OCI-LY7 (cell line): ENCODE measurements at places on chromosomes 12 and 14.
A peak's percentile ranks its signal among the peaks of the same experiment; 100 is the strongest.

GRCh38 chr12:85036234-85036707 is at the start of the genes LRRIQ1 and TSPAN19:
LRRIQ1 (plus strand) TSS chr12:85036351; CDS start chr12:85038177, 1,826 bp downstream.
TSPAN19 (minus strand) TSS chr12:85036277; CDS start chr12:85029946, 6,331 bp downstream.
- DNase-seq, result peak; percentile 1

GRCh38 chr12:1553987-1554982 is 40.1 kb downstream of the FBXL14 start:
- peak; percentile 96 for DNase-seq

GRCh38 chr14:51917193-51917592 is 56.8 kb downstream of the GNG2 start:
- no peak for DNase-seq

GRCh38 chr14:92105893-92106142 is 564 bp downstream of the ATXN3 start:
- DNase-seq, result peak; percentile 43

DNA sequence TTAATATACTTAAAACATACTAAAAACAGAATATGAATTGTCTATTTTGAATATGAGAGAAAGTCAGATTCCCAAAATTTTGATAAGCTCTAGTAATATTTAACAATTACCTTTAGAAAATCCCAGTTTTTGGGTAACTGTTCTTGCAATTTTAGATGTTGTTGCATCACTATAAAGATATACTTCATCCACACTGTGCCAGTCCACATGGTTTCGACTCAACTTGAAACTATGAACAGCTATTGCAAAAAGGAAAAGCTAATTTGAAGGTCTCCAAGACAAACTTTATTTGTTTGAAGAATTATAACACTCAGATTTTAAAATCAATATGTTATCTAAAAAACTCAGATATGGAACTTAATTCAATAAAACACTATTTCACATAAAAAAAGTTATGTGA is 59.9 kb downstream of the DDHD1 start:
- no peak for DNase-seq

DNA sequence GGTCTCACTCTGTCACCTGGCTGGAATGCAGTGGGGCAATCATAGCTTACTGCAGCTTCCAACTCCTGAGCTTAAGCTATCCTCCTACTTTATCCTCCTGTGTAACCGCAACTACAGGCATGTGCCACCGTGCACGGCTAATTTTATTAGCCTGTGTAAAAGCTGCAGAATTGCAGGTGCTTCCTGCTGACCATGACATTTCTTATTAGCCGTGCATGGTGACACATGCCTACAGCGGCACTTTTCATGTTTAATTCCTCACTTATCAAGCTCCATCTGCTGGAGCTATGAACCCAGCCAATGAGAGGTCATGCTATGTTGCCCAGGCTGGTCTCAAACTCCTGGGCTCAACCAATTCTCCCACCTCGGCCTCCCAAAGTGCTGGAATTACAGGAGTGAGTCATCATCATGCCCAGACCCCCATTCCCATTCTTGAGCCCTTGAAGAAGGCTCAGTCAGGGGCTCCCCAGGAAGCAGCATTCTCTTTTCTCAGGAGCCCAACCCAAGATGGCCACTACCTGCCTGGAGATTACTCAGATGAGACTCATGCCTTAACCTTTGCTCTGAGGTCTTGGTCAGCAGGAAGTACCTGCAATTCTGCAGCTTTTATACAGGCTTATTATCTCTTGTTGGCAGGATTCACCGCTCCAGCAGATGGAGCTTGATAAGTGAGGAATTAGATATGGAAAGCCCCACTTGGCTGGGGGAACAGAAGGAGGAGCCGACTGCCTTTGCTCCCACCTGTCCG is 503.2 kb downstream of the MED13L start:
- DNase-seq, result no peak

- DNase-seq, result no peak
These were observed 26.4 kb downstream of the MGAT4C start for GRCh38 chr12:86229772-86230171.

DNA sequence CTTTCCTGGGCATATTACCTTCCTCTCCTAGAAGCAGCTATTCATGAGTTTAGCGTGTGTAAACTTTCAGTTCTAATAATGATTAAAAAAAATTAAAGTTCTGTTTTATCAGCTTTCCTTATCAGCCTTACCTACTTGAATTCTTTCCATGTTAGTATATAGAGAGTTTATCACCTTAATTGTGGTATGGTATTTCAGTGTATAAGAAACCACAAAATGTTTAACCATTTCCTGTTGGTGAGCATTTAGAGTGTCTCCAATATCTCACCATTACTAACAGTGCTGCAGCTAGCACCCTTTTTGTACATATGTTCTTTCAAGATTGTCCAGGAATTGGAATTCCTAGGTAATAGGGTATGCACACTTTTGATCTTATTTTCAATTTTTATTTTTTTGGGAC is 89.5 kb downstream of the FBXO33 start:
- no peak for DNase-seq

- DNase-seq, result no peak
These were observed 211.1 kb downstream of the GLT1D1 start for GRCh38 chr12:129064209-129064855.

DNA sequence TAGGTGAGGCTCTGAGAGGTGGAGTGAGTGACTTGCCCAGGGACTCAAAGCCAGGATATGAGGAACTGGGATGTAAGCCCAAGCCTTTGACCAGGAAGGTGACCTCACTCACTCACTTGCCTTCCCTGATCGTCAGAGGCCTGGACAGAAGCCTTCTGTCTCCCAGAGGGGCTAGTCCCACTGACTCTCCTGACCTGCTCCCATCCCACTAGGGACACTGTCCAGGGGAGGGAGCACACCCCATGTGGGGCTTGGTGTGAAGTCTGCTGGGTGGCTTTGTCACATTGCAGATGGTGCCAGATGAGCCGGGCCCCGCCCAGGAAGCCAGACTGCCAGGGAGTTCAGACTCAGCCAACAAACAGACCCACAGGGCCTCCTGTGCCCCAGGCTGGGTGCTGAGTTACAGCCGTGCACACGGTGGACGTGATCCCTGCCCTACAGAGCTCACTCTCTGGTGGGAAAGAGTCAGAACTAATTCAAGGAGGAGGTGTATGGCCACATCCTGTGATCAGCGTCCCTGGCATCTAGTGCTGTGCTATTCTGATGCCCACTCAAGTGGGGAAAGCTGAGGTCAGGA is 28.3 kb downstream of the MMAB start:
- DNase-seq, result no peak

DNA sequence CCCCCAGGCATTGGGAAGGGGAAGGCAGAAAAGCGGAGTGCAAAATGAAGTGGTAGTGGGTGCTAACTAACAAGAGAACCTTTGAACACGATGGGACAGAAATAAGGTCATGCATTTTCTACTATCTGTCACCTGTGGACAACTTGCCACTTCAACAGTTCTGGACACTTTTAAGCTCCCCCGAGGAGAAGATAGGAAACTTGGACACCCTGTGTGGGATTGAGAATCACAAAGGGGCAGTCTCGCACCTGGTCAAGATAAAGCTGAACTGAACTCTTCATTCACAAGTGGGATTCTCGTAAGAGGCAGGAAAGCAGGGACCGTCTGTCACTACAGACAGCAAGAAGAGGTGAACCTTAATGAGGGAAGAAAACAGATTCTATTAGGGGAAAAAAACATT is 51.6 kb downstream of the EIF2S3B start:
- DNase-seq, result peak; percentile 56

DNA sequence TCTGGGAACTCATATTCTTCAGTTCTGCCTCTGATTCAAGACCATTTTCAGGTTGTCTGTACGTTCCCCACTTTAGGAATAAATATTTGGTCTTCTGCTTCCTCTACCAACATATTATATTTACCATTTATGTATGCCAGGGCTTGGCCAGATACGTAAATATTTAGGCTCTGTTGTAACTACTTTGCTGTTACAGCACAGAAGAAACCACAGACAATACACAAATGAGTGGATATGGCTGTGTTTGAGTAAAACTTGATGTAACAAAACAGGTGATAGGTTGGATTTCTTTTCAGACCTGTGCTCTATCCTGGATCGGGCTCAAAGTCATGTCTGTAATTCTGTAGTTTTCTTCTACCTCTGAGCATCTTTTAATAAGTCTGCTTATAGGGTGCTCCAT is 37.5 kb downstream of the RAP1B start:
- DNase-seq, result no peak

GRCh38 chr14:69814397-69814796 is 17.4 kb upstream of the SLC10A1 start:
- no peak for DNase-seq

DNA sequence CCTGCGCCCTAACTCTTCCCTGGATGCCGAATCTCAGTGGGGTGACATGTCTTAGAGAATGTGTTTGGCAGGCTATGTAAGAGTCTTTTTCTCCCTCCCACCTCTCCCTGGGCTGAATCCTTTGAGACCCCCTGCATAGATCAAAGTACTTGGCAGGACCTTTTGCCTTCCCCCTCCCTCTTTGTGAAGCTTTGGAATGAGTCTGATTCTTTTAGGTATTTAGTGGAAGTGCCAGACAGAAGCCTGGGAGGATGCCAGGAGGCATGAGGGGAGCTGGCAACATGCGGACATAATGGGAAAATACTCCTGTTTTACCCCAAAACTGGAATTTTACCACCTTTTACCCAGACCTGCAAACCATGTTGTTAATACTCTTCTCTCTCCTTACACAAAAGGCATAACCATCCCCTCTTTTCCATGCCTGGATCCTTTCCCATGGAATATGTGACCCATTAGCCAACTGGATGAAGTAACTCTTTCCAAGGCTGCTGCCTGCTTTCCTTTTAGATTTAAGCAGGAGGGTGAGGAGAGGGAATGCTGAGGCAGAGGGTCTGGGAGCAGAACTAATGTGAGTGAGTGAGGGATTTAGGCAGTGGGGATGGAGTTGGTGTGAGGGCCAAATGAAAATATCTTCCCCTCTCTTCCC is 41.7 kb downstream of the TTLL5 start:
- DNase-seq, result no peak

DNA sequence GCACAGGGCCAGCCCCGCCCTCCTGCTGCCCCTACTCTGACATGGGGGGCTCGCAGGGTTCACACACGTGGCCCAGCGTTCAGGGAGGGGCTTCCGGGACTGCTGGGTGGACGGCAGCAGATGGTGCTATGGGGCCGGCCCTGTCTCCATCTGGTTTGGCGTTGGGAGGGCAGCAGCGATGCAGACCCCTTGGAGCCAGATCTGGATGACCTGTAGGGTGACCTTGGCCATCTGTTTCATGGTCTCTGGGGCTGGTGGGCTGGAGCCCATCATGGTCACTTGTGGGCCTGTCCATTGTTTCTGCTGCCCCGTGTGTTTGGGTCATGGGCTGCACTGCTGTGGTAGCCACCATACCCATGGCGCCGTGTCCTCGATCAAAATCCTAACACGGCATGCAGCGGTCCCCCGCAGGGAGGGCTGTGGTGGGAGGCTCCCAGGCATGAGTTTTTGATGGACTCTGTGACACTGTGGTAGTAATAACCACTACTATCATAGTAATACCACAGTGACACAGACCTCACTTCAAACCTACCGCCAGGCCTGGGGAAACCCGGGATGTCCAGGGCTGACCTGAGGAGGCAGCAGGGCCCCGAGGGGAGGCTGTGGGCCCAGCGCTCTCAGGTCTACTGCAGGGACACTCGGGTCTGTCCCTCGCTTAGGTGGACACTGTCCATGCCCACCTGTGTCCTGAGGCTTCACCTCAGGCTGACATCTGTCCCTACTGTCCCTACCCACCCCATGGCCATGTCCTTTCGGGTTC is 359.4 kb downstream of the TMEM121 start:
- DNase-seq, result no peak

GRCh38 chr14:28057359-28058296 is 709.0 kb upstream of the FOXG1 start:
- no peak for DNase-seq

DNA sequence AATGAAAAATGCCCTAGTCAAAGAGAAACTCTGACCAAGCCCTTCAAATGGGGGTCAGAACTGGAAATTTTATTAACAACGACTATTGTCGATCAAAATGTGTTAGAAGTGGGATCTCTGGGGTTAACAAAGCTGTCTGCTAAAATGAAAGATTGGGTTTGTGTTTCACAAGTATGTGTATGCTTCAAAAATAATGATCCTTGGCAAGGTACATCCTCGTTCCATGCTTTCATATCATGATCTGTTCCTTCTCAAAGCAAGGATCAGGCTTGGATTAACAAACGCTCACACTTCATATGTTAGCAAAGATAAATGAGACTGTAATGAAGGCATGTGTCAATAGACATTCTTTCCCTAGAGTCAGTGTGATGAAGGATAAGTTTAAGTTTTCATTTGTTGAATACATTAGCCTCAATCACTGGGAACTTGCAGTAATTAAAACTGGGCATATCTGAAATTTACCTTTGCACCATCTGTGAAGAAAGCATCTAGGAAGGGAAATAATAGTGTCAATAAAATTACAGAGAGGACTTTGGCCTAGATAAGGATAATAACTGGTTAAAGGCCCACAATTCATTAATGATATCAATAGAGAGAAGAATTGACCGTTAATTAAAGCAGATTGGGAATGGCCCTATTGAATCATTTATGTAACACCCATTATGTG is 91.8 kb downstream of the RIN3 start:
- DNase-seq, result no peak

DNA sequence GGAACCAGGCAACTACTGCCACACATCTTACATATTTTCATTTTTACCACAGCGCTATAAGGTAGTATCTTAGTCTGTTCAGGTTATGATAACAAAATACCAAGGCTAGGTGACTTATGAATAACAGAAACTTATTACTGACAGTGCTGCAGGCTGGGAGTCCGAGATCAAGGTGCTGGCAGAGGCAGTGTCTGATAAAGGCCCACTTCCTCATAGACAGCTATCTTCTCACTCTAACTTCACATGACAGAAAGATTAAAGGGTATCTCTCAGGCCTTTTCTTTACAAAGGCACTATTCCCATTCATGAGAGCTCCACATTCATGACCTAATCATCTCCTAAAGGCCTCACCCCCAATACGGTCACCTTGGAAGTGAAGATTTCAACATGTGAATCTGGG is 59.8 kb upstream of the MDM1 start:
- no peak for DNase-seq

DNA sequence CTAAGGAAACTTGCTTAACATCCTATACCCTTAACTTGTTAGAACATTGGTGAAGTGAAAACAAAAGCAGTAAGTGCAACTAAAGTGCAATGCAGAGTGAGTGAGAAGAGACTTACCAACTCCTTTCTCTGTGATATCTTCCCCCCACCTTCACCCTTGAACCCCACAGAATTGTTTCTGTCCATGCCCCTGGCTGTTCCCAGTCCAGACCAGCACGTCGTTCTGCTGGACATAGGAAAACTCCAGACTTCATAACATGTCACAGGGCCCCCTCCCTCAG is 91.9 kb downstream of the DAD1 start:
- DNase-seq, result no peak

- no peak for DNase-seq
These were observed 447.9 kb upstream of the TMEM132C start for GRCh38 chr12:127819056-127819455.

- DNase-seq, result no peak
These were observed 61.8 kb downstream of the GALNT16 start for GRCh38 chr14:69321601-69322330.

- no peak for DNase-seq
These were observed at the start of gene PGF for GRCh38 chr14:74955229-74956026. PGF (minus strand) TSS chr14:74955597; CDS start chr14:74955242, 355 bp downstream.

DNA sequence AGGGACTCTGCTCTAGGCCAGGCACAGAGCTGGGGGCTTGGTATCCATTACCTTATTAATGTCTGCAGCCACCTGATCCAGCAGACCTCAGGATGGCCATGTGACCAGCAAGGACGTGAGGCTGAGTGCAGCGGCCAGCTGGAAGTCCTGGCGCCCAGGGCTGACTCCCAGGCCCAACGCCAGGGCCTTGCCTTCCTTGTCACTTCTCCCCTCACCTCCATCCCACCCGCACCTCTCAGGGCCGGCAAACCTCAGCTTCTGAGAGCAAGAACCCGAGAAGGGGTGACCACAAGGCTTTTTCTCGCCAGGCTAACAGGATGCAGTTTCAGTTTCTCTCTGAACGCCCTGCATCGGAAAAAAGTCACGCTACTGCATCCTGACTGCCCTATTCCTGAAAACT is 15.4 kb downstream of the RAB35 start:
- DNase-seq, result no peak
